ENCODE measurements at places on chromosomes 13 and 19.

- DNase-seq = no peak
These were observed 1.5 kb downstream of the ERCC2 start for GRCh38 chr19:45368737-45369340.

DNA sequence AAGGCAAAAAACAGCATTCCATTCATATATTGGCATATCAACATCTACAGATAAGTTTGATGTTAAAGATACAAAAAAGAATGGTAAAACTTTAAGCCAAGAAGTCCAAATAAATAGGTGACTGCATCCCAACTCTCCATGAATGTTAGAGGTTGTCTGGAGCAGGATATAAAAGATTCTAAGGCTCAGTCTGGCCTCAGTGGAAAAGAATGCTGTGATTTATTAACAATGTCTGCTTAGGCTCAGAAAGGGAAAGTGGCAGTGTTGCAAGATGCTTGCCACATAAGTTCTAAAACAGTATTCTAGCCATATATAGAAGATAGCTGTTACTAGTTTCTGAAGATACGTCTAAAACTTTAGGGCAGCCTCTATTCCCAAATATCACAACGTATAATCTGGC is 179.8 kb upstream of the NBEA start:
- DNase-seq = no peak

GRCh38 chr13:113981611-113982295 is 7.9 kb upstream of the C13orf46 start:
- DNase-seq = no peak

- DNase-seq = no peak
These were observed 2.5 kb upstream of the FBXL3 start for GRCh38 chr13:77029436-77029835.
